ENCODE measurements at places on chromosomes 3 and 15.

DNA sequence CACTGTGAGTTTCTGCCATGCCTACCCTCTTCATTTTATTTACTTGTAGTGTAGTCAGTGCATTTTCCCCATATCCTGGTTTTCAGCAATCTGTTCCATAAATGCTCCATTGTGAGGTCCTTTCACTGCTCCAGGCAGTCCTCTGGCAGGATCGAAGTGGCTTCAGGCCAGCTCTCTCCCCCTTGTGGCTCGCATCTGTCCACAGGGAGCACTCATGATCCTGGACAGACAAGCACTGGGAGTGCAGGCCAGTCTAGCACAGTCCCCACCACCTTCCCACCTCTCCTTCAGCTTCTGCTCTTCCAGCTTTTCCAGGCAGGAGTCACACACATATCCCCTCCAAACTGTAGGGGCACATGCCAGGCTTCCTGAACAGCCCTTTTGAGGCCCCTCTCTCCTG is 173.6 kb downstream of the PPM1L start:
- DNase-seq: no peak

DNA sequence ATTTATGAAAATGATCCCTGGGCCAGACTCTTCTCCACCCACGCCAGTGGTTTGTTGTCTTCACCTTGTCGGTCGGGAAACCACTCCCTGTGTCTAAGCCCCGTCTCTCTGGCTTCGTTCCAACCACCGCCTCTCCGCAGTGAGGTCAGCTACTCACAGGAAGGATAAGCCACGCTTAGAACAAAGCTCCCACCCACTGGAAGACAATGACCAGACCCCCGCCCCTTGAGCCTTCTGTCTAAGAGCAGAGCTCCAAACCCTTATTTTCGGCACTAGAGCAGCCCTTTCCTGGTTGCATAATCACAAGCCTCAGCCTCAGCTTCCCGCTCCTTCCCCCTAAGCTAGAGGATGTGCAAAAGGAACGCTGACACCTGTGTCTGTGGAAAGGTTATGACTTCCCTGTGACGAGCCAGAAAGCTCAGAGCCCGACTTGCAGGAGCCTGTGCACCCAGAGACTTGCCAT is 114.9 kb upstream of the MEF2A start:
- DNase-seq: peak; percentile 75

GRCh38 chr15:68316061-68316804 is 38.7 kb downstream of the FEM1B start:
- no peak for DNase-seq

DNA sequence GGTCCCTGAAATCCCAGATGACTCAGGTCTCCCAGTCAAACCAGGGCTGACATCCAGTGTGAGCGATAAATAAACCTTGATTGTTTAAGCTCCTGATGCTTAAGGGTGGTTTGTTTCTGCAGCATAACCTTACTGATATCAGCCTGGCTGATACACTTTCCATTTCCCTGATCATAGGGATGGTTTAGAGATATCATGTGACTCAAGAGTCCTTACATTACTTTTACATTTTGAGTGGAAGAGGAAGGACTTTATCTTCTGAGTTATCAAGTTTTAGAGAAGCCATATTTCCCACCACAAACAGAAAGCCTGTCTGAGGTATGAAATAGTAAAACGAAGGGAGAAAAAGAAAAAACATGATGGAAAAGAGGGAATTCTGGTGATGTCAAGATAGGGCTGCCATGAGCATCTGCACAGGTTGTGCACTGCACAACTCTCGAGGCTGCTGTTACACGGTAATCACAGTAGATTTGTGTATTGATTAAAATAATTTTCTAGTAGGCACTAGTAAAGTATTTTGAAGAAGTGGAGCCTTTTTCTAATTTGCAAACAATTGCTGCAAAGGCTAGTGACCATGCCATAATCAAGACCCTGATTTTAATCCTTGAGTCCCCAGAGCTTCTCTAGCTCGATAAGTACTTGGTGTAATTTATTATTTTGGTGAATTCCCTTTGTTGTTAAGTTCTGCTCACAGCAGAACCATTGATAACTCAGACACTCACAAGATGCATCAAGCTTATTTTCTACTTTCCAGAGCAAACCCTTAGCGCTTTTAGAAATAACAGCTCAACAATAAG is 34.1 kb upstream of the FBLN2 start:
- DNase-seq: no peak

DNA sequence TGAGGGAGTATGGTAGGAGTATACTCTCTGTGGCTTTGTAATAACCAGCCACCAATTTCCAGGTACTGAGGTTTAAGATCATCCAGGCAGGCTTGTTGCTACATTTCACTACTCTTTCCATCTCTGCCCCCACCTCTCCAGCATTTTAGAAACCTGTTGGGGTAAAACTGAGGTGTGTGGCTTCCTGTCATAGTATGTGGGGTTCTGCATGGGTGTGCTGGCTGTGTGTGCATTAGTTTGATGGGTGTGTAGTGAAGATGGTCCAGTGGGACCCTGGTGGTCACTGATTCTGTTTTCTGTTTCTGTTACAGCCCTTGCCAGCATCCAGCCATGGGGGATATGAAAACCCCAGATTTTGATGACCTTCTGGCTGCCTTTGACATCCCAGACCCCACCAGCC is 34.0 kb downstream of the ZNF592 start:
- DNase-seq: no peak

DNA sequence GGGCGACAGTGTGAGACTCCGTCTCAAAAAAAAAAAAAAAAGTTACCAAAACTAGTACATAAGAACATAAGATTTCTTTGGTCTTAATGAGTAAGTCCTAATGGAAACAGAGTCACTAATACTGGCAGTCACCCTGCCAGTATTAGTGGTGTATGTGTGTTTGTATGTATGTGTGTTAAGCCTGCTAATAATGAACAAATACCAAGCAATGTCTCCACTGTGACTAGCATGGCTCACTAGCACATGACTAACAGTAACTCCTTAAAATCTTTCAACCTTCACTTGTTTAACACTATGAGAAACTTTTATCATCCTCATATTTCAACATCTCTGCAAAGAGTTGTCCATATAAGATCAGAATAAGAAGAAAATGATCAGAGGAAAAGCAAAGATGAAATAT is 231.0 kb upstream of the ATP11B start:
- no peak for DNase-seq

DNA sequence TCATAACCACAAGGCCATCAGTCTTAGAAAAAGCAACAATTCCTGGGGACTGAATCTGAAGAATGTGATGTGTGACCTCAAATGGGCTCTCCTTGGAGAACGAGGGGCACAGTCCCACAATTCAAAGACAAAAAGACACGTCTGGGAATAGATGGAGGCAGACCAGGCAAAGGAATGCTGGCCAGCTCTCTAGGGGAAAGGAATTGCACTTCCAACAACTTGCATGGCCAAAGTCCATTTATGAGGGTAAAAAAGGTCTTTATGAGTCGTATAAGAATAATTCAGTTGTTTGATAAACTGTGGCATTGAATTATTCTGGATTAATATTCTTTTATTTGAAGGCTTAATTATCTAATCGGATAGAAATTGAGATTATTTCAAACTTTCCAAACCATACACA is 180.5 kb upstream of the FEZF2 start:
- DNase-seq: no peak

Measured in fibroblast of mammary gland (primary cell).